ENCODE measurements at places on chromosomes 6 and 20.

- peak; percentile 70 for DNase-seq
Observed at GRCh38 chr20:62117362-62117646, 5.0 kb upstream of the LSM14B start.

- no peak for DNase-seq
Observed at GRCh38 chr20:32583581-32584070, 1.5 kb downstream of the NOL4L start.

GRCh38 chr6:161544801-161545480, 271.1 kb upstream of the AGPAT4 start:
- no peak for DNase-seq

GRCh38 chr20:31595654-31596411, 9.3 kb upstream of the ID1 start:
- DNase-seq, result peak; percentile 99

GRCh38 chr20:24574307-24574706, 104.9 kb downstream of the SYNDIG1 start:
- DNase-seq, result no peak

DNA sequence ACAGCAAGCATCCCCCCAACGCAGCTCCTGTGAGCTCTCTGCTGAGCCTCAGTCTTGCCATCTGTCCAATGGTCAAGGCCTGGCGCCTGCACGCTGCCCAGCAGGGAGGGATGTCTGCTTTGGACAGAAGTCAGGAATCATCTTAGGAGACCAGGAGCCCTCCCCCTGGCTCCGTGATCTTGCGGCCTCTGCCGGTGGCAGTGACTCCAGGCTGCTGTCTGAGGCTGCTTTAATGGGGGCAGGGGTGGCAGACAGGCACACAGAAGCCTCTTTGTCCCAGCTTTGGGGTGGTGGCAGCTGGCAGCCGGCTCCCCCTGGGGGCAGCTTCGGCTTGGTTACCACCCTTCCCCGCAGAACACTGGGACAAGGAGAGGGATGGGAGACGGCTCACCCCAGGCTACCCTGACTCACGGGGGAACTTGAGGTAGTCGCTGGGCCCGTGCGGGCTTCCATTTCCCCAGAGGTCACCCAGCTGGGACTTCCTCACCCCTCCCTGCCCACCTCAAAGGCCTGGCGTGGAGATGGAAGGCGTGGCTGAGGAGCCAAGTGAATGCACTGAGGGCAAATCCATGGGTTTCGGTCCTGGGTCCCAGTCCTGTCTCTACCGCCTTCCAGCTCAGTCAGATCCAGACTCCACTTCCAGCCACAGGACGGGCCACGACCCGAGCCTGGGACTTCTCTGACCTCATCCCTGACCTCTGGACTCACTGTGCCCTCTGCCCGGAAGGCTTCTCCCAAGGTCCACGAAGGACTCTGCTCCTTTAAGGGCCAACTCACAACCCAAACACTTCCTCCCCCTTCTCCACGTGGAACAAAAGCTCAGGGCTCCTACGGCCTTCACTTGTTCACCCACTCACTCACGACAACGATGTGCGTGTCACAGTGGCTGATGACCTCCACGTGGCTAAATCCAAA, 14.8 kb downstream of the PEDS1 start:
- DNase-seq, result no peak

DNA sequence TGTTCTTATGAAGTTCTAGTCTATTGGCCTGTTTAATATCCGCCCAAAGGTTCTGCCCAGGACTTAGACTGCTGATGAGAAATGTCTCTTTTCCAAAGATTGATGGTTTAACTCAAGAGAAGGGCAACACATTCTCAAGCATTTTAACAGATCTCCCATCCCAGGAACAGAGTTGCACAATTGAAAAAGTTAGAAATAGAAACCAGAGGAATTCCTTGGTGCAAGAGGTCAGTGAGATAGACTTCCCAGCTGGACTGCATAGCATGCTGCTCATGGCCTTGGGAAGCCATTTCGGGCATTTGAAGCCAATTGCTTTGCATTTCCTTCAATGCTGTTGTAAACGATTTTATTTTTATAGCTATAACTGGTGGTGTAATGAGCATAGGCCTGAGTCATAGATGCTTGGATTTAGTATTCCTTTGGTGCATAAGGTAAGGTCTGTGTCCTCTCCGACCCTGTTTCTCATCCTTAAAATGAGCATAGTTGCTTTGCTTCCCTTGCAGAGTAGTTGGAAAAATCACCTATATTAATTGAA, 292.2 kb upstream of the JAG1 start:
- DNase-seq, result no peak

Data from ELF-1 (cell line).